Keratinocyte (primary cell): ENCODE measurements at places on chromosomes 7 and 10. TPM values are rescaled to one million over a fixed set of nuclear protein-coding genes. Genes with fewer than 3 reads are reported as not detected.

GRCh38 chr10:61063901-61064300 lies 119.9 kb upstream of the RHOBTB1 start:
- H3K36me3 ChIP-seq: no peaks in the 10 kb centered on the region
- DNase-seq: no peak
- no peaks in the 10 kb centered on the region for H3K4me1 ChIP-seq

- no peak for DNase-seq
- H3K27ac ChIP-seq: no peak overlapping the region
- no peak overlapping the region for H3K4me3 ChIP-seq
Observed at GRCh38 chr7:147535701-147536111, 1054.9 kb upstream of the C7orf33 start.

DNA sequence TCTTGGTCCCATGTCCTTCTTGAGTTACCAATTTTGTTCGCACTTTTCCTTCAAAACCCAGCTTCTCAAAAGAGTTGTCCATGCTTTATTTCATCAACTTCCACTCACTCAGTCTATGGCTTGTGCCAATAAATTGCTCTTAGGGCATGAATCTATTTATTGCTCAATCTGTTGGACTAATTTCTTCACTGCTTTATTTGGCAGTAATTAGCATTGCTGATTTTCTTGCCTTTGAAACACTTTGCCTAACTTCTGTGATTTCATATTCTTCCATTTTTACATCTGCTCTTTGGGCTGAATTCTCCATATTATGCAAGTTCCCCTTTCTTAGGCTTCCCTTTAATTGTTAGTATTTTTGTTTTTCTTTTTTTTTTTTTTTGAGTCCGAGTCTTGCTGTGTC lies 16.8 kb downstream of the DLD start:
- no peak overlapping the region for H3K4me3 ChIP-seq
- no peak overlapping the region for H3K27ac ChIP-seq
- H3K36me3 ChIP-seq: peaks cover 14% of the 10 kb centered on the region
- no peaks in the 10 kb centered on the region for H3K4me1 ChIP-seq

DNA sequence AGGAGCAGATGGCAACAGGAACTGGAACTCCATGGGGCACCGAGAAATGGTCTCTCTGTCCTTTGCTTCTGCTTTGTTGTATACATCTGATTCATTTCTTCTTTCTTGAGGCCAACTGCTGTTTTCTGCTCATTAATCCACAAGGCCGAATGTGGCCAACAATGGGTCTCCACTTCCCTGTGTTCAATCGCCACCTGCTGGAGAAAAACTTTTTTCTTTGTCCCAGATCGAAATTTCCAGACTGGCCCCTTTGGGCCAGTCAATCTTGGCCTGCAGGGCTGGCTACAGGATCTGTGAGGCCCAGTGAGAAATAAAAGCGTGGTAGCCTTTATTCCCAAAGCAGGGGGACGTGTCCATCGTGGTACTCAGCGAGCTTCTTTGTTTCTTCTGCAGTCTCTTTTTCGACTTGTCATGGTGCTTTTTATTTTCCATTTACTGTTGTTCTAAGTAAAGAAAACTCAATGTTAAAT lies 58.8 kb downstream of the PARP12 start:
- H3K27ac ChIP-seq: no peak overlapping the region
- peaks cover 6% of the 10 kb centered on the region for H3K4me1 ChIP-seq
- H3K36me3 ChIP-seq: no peaks in the 10 kb centered on the region
- peak; percentile 9 for DNase-seq

The ZNF777 gene
- polyA plus RNA-seq: 4.8 to 8.9 TPM (median 5.6 TPM) in 3 replicates

DNA sequence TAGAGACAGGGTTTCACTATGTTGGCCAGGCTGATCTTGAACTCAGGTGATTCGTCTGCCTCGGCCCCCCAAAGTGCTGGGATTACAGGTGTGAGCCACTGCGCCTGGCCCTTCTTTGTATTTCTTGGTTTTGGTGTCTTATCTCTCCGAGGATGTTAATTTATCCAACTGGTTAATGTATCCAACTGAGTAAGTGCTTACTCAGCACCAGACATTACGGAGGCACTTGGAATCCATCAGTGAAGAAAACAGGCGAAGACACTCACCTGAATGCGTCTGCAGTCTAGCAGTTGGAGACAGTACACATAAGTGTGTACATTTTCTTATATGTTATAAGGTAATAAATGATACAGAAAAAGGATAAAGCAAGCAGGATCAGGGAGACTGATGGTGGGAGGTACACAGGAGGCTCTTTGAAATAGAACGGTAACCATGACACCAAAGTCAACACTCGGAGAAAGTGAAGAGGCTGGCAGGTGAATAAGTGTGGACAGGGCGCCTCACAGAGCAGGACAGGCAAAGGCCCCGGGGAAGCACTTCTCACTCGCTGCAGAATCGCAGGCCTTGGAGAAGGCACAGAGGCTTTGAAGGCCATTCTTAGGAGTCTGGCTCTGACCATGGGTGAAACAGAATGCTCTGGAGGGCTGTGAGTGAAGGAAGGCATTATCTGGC lies 73.1 kb downstream of the LANCL2 start:
- no peaks in the 10 kb centered on the region for H3K27me3 ChIP-seq
- peaks cover 6% of the 10 kb centered on the region for H3K4me1 ChIP-seq
- H3K36me3 ChIP-seq: no peaks in the 10 kb centered on the region
- DNase-seq: no peak
- no peak overlapping the region for H3K4me3 ChIP-seq
- no peak overlapping the region for H3K27ac ChIP-seq

- no peaks in the 10 kb centered on the region for H3K4me1 ChIP-seq
- H3K27me3 ChIP-seq: peaks cover 10% of the 10 kb centered on the region
- no peak for DNase-seq
- H3K4me3 ChIP-seq: no peak overlapping the region
Observed at GRCh38 chr10:78231939-78232338, 198.3 kb downstream of the RPS24 start.

DNA sequence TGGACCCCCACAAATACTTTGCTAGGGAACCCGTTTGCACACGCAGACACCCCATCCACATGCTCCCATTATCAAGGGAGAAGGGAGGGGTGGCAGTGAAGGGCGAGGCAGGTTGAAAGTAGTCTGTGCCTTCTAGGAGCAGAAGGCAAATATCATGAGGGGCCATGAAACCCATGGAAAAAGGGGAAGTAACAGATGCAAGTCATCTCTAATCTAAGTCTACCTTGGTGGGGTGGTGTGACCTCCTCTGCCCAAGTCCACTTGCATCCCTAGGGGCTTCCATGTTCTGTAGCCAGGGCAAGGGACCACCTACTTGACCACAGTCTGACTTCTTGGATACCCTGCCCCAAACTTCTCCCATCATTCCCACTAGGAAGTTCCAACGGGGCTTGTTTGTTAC lies 5.5 kb downstream of the GIMAP6 start:
- H3K4me1 ChIP-seq: peaks cover 4% of the 10 kb centered on the region
- H3K4me3 ChIP-seq: no peak overlapping the region
- H3K36me3 ChIP-seq: no peaks in the 10 kb centered on the region
- no peak overlapping the region for H3K27ac ChIP-seq
- no peak for DNase-seq

The LBX1 gene
- not detected in 3 replicates for polyA plus RNA-seq

The CLRN3 gene
- not detected in 3 replicates for polyA plus RNA-seq

The CUZD1 gene
- 0.34 to 0.93 TPM (median 0.58 TPM) in 3 replicates for polyA plus RNA-seq

The CEP41 gene
- polyA plus RNA-seq: 10.1 to 21.5 TPM (median 13.4 TPM) in 3 replicates
